ENCODE measurements at places on chromosomes 13 and 19.

GRCh38 chr13:62643799-62644524, 1228.3 kb upstream of the PCDH20 start:
- DNase-seq: no peak

- no peak for DNase-seq
Measured at GRCh38 chr13:27961227-27962085, 7.7 kb downstream of the CDX2 start.

DNA sequence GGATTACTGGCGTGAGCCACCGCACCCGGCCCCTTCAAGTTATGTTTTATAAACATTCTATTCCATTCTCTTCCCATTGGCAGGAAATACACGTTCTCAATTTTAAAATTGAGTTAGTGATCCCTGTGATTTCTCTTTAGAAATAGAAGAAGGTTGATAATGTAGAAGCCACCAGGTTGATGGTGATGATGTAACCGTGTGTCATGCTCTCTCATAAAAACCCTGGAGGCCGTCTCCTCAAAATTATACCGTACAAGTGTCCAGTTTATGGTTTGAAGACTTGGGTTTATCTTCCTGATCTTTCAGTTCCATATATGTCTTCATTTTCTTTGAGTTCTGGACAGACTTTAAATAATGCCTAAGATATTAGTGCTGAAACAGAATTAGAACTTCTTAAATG, 32.2 kb downstream of the COG3 start:
- no peak for DNase-seq

DNA sequence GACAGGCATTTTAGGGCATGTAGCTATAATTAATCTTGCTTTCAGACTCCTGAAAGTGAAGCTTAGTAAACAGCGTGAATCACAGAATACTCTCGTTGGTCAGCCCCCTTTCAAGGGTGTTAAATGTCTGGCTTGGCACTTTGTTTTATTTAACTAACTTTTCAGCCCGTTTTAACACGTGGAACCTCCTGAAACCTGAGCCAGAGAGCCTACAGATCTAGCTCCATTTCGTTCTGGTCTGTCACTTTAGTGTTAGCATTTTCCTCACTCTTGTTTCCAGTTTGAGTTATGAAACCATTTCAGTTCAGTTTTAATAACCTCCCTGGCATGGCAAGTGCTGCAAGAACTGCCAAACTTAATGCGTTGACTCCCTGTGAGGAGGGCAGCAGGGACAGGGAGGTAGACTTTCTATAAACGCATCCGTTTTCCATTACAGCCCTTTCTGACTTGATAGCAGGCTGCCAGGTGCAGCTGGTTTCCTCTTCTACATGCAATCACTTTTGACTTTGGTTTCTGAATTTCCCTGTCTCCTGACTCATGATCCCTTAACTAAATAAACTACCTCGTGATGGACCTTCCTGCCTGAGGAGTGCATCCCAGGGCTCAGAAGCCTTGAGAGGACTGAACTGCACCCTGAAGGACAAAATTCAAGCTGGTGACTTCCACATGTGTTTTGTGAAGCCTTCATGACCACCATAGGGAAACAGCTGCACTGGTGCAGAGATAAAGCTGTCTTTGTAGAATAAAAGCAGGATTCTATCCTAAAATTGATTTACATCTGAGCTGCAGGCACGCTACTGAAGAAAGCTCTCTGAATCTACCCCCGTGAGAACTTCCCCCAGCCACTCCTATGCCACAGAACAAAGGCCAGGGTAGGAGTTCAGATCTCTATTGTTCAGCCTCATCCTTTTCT, 192.6 kb downstream of the DLEU7 start:
- DNase-seq: no peak

- DNase-seq: no peak
Measured at GRCh38 chr13:43061496-43062280, 38.3 kb downstream of the DNAJC15 start.

DNA sequence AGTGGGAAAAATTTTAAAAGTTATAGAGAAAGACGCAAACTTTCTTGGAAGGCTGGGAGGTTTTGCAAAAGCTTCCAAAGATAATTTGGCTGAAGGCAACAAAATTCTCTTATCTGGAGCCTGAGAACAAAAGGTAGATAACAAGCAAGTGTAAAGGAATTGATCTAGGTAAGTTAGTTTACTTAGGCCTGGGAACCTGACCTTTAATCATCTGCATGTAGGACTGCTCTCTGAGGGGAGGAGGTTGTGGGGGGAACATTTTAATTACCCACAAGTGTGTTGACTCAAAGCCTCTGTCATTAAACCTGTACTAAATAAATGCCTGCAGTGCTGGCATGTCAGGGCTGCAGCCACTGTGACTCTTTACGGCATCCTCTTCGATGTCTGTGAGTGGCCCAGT, 532.3 kb upstream of the SLITRK5 start:
- DNase-seq: no peak

- DNase-seq: no peak
Measured at GRCh38 chr13:30880151-30880855, 25.8 kb upstream of the MEDAG start.

DNA sequence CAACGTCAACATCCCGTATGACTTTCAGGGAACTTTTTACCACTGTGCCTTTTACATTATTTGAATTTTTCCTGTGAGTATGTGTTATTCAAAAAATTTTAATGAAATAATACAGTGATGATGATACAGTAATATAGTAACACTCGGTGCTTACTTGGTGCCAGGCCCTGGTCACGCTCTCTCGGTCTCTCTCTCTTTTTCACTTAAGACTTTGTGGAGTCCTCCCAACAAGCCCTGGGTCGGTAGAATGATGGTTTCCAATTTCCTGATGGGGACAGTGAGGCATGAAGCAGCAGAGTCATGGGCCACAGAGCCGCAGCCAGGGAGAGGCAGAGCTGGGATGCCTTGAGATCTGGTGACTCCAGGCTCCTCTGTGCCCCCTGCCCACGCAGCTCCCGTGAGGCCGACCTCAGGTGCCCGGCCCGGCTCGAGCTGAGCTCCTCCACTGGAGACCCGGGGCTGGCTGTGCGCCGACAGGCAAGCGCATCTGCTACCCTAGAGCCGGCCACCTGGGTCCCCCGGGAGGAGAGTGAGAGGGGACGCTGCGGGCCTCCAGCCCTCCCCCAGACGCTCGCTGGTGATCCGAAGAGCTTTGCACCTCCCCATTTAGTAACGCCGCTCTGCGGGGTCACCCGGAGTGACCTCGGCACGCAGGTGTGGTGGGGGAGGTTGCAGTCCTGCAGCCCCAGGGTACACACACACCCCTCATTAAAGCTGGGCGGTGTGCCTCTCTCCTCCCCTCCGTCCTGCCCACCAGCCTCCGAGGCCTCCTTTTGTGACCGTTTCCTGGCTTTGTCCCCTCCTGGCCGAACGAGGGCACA, 4.4 kb upstream of the SBK3 start:
- DNase-seq: no peak

DNA sequence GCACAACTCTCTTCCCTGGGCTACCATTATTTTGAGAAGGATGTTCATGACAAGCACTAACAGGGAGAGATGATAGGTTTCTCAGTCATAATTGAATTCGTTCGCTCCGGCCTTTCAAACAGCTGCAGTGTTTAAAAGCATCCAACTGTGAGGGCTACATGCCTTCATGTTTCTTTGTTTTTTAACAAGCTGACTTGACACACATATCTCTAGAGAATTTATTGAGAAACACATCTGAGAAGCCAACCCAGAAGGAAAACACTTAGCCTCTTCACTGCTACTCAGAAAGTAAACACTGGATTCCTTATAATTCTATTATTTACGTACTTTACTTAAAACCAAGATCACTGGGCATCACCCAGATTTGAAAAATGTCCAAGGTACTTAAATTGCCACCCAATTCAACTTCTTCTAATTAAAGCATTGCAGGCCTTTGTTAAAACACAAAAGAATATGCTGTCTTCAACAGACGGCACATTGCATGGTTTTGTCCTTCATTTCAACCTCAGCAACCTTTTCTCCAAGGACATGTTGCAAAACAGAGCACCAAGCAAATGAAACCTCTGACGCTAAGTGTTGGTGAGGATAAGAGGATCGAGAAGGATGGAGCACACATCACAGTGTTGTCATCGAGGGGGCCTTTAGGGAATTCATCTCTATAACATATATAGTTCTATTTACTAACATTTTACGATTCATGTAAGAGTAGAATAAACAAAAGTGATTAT, 75.8 kb downstream of the TBC1D4 start:
- DNase-seq: no peak

- DNase-seq: no peak
Measured at GRCh38 chr13:45232591-45232990, 31.7 kb upstream of the KCTD4 start.

DNA sequence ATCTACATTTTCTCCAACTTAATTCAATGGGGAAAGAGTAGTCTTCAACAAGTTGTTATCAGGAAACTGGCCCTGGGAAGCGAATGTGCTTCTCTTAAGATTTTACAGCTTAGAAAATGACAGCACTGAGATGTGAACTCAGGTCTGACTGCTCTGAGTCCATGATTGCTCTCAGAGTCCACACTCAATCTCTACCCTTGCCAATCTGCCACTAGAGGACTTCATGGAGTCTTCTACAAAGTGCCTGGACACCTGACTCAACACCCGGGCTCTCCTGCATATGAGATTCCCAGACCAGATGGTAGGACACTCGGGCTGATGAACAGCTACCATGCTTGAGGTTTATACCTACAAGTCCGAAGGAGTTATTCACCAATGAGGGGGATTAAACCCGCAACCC, 74.8 kb downstream of the ABCC4 start:
- no peak for DNase-seq

GRCh38 chr19:43425567-43426392, 11.1 kb downstream of the TEX101 start:
- DNase-seq: no peak
